Osteocyte (in vitro differentiated cells): ENCODE measurements at places on chromosomes 3 and 15. TPM values are rescaled to one million over a fixed set of nuclear protein-coding genes. Genes with fewer than 3 reads are reported as not detected.

The CD96 gene
- not detected in 2 replicates for total RNA-seq

The TSC22D2 gene
- total RNA-seq = 51.3 and 51.5 TPM in 2 replicates

The GPR149 gene
- total RNA-seq = not detected in 2 replicates

GRCh38 chr15:57314221-57314620 lies 62.1 kb upstream of the CGNL1 start:
- DNase-seq = no peak
- H3K27me3 ChIP-seq = no peaks in the 10 kb centered on the region
- no peak overlapping the region for H3K4me3 ChIP-seq
- no peaks in the 10 kb centered on the region for H3K36me3 ChIP-seq
- no peak overlapping the region for H3K27ac ChIP-seq
- H3K4me1 ChIP-seq = no peaks in the 10 kb centered on the region

GRCh38 chr15:34755419-34755773 lies 598 bp upstream of the GJD2 start:
- no peak overlapping the region for H3K27ac ChIP-seq
- peaks cover 79% of the 10 kb centered on the region for H3K27me3 ChIP-seq
- peak overlapping the region; percentile 40 for H3K4me3 ChIP-seq
- peaks cover 6% of the 10 kb centered on the region for H3K4me1 ChIP-seq

The ENTPD3 gene
- not detected in 2 replicates for total RNA-seq

The DOCK3 gene
- total RNA-seq = 0.24 and 0.34 TPM in 2 replicates

DNA sequence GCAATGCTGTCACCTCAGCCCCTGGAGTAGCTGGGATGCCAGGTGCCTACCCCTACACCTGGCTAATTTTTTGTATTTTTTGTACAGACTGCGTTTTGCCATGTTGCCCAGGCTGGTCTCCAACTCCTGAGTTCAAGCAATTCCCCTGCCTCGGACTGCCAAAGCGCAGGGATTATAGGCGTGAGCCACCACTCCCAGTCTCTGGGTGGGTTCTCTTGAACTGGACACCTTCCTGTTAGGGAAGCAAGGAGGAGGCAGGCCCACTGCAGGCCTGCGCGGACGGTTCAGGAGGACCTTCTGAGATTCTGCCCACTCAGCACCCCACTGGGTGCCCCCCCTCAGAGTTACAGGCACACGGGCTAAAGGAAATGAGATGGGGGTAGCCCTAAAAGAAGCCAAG lies 73.8 kb upstream of the HERC1 start:
- H3K27ac ChIP-seq = no peak overlapping the region
- H3K4me3 ChIP-seq = no peak overlapping the region
- DNase-seq = no peak
- no peaks in the 10 kb centered on the region for H3K36me3 ChIP-seq
- H3K27me3 ChIP-seq = no peaks in the 10 kb centered on the region

The CELF6 gene
- 0.65 and 0.86 TPM in 2 replicates for total RNA-seq

DNA sequence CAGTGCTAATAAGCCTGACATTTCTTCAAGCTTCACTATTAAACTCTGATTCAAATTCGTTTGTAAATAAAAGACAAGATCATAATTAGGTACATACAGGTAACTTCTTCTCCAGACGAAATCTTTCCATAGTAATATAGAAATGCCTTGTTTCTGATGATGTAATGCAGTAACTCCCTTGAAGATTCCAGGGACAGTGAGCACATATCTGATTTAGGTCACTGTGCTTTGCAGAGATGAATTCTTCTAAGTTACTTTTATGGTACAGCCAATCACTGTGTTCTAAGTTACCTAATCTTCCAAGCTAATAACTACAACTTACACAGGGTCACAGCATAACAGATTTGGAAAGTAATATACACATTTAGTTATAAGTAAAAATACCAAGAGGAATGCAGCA lies 27.6 kb downstream of the SLC4A7 start:
- H3K27me3 ChIP-seq = no peaks in the 10 kb centered on the region
- no peak for DNase-seq
- H3K27ac ChIP-seq = peak overlapping the region; percentile 50
- no peak overlapping the region for H3K4me3 ChIP-seq
- peaks cover 18% of the 10 kb centered on the region for H3K36me3 ChIP-seq

The NAA80 gene
- 14.3 and 16.2 TPM in 2 replicates for total RNA-seq

The APBA2 gene
- 23.5 and 24.7 TPM in 2 replicates for total RNA-seq

DNA sequence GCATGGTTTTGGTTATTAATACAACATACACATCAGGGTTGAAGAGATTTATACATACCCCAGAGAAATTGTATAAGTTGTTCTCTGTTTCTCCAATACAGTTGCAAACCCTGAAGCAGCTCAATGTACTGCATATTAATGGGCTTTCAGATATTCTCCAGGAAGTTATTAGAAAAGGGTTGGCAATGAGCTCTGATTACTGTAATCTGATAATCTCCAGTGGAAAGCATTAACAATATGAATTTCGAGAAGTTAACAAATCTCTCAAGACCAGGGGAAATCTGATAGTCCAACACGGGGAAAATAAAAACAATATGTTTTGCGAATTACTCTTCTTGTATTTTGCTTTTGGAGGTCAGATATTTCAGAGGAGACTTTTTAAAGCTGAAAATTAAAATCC lies 950.1 kb downstream of the TBL1XR1 start:
- peaks cover 9% of the 10 kb centered on the region for H3K27me3 ChIP-seq
- H3K36me3 ChIP-seq = no peaks in the 10 kb centered on the region
- no peaks in the 10 kb centered on the region for H3K4me1 ChIP-seq
- no peak for DNase-seq
- H3K4me3 ChIP-seq = no peak overlapping the region

The CDC25A gene
- total RNA-seq = 3.5 and 3.8 TPM in 2 replicates

The WDR93 gene
- 0.19 TPM in 1 of 2 replicates, not detected in the other for total RNA-seq

DNA sequence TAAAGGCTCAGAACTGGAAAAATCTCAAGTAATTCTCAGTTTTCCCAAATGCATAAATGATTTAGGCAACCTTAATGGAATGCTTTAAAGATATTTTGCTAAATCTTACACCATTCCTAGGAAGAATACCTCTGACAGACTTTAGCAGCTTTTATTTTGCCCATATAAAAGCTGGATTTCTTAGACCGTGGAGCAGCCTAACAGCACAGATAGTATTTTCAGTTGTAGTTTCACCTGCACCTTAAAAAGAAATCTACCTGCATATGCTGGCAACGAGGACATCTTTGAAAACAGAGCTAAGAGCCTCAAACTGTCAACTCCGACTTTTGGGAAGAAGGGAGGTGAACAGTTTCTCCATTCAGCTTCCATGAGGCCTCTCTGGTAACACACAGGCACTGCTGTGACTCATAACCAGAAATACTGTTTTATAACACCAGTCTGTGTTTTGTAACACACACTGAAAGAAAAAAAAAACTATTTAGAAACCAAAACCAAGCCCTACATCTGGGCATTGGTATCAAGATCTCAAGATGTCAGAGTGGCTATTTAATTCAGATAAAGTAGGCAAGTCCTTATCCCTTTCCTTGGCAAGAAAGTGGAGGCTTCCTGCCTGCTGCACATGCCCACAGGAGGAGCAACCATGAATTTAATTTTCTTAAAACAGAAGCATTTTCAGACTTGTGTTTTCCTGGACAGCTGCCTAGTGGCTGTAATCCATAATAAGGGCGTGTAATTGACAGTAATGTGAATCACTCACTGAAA lies 181.5 kb upstream of the ICE2 start:
- DNase-seq = no peak
- H3K4me1 ChIP-seq = peaks cover 10% of the 10 kb centered on the region
- H3K36me3 ChIP-seq = no peaks in the 10 kb centered on the region
- no peaks in the 10 kb centered on the region for H3K27me3 ChIP-seq
- H3K27ac ChIP-seq = peak overlapping the region; percentile 63
- no peak overlapping the region for H3K4me3 ChIP-seq

The XIRP1 gene
- not detected in 2 replicates for total RNA-seq

The ZNF654 gene
- 10.7 and 13.4 TPM in 2 replicates for total RNA-seq

The RETNLB gene
- total RNA-seq = not detected in 2 replicates

DNA sequence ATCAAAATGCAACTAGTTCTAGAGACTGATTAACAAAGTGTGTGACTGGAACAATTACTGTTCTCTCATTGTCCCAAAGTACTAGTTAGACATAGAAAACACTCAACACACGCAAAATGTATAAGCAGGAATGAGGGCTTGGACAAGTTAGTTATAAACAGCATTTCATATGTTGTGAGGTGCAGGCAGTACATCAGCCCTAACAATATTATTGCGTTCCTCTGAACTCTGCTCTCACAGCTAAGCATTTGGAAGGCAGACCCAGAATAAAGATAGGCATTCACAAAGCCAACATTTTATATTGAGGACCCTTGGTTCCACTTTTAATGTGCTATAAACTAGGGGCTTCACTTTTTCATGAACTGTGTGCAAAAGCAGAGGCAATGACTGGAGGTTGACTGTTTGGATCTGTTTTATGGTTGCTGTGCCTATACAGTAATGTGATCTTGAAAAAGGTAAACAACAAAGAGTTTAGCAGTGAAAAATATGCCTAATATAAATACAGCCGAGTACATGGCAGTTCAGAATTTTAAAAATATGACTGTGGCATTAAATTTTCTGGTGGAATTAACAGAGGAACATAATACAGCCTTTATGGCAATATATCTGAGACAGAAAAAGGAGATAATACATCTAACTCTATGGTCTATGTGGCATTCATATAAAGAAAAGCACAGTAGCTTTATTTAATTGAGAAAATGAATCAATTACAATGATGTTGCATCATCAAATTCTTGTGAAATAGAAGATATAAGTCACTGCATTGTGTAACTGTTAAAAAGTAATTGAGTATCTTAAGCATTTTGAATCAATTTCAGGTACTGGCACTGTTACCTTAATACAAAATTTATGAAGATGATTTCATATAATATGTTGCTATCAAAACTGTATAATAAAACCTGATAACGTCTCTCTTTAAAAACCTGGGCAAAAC lies 80.0 kb upstream of the SKOR1 start:
- no peak overlapping the region for H3K4me3 ChIP-seq
- no peaks in the 10 kb centered on the region for H3K27me3 ChIP-seq
- DNase-seq = no peak
- peaks cover 8% of the 10 kb centered on the region for H3K36me3 ChIP-seq

The CRABP1 gene
- 3.6 and 5.2 TPM in 2 replicates for total RNA-seq

DNA sequence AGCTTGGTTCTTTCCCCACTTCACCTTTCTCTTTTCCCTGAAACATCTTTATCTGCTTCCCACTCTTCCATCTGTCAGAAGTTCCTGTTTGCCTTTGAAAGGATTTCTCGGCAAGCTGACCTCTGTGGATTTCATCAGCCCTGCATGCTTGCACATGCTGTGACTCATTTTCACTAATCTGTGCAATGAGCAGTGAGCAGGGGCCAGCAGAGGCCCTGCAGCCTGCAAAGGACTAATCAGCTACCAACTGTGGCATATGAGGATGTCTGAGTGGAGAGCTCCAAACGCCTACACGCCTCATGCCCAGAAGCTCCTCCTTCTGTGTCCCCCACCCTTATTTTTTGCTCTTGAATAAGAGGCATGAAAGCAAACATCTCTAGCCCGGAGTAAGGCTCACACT lies 333.0 kb upstream of the SEMA6D start:
- DNase-seq = no peak
- H3K27ac ChIP-seq = no peak overlapping the region
- no peak overlapping the region for H3K4me3 ChIP-seq
- H3K36me3 ChIP-seq = no peaks in the 10 kb centered on the region
- no peaks in the 10 kb centered on the region for H3K27me3 ChIP-seq
- peaks cover 4% of the 10 kb centered on the region for H3K4me1 ChIP-seq

The FES gene
- total RNA-seq = 2.2 and 2.5 TPM in 2 replicates

The GRIP2 gene
- total RNA-seq = 0.18 and 0.35 TPM in 2 replicates

The SHC4 gene
- 4.2 and 4.6 TPM in 2 replicates for total RNA-seq

- no peaks in the 10 kb centered on the region for H3K27me3 ChIP-seq
- peaks cover 67% of the 10 kb centered on the region for H3K36me3 ChIP-seq
- no peak for DNase-seq
- no peak overlapping the region for H3K4me3 ChIP-seq
- H3K4me1 ChIP-seq = no peaks in the 10 kb centered on the region
Observed at GRCh38 chr15:42184296-42184695, 23.8 kb downstream of the VPS39 start.

GRCh38 chr3:121508389-121508788 lies 37.4 kb downstream of the POLQ start:
- H3K27ac ChIP-seq = no peak overlapping the region
- no peak overlapping the region for H3K4me3 ChIP-seq
- H3K36me3 ChIP-seq = no peaks in the 10 kb centered on the region

GRCh38 chr3:112561484-112561733 lies 353 bp downstream of the ATG3 start:
- DNase-seq = no peak
- H3K4me3 ChIP-seq = peak overlapping the region; percentile 94
- no peaks in the 10 kb centered on the region for H3K27me3 ChIP-seq
- H3K36me3 ChIP-seq = peaks cover 19% of the 10 kb centered on the region
- H3K4me1 ChIP-seq = peaks cover 29% of the 10 kb centered on the region

GRCh38 chr3:169513672-169514071 lies 149.8 kb downstream of the MECOM start:
- peaks cover 8% of the 10 kb centered on the region for H3K4me1 ChIP-seq
- H3K4me3 ChIP-seq = no peak overlapping the region
- no peak for DNase-seq
- no peak overlapping the region for H3K27ac ChIP-seq
- H3K36me3 ChIP-seq = no peaks in the 10 kb centered on the region
- H3K27me3 ChIP-seq = no peaks in the 10 kb centered on the region

GRCh38 chr3:172685331-172686214 lies 25.3 kb downstream of the NCEH1 start:
- no peak for DNase-seq
- H3K36me3 ChIP-seq = no peaks in the 10 kb centered on the region
- peaks cover 7% of the 10 kb centered on the region for H3K4me1 ChIP-seq
- H3K27ac ChIP-seq = no peak overlapping the region
- H3K4me3 ChIP-seq = no peak overlapping the region
- no peaks in the 10 kb centered on the region for H3K27me3 ChIP-seq

DNA sequence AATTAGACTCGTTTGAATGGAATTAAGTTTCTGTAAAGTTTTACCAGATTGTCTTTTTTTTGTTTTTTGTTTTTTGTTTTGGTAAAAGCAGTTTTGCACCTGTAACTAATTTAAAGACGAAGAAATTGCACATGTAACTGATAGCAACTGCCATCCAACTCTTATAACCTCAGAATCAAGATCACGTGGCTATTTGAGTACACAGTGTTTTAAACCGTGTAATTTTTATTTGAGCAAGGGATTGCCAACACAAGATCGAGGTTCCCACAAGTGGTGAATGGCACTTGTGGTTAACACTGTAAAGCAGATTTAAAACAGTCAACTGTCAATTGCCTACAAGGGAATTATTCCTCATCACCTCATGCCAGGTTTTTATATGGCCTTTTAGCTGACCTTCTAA lies 67.3 kb downstream of the PPARG start:
- H3K4me3 ChIP-seq = no peak overlapping the region
- H3K27ac ChIP-seq = no peak overlapping the region

DNA sequence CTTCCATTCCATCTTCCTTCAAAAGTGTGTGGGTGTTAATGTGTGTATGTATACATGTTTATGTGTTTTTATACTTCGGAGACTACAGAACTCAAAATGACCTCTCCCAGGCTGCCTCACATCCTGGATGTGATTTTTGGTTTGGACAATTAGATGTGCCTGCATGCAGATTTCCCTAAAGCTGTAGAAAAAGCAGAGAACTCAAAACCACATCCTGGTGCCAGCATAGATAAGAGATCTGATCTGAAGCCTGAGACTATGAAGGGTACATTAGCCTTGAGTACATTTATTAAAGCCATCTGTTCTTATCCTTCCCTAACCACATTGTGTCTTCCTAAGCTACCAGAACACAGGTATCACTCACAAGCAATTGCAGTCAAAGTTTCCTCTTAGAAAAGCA lies 319.4 kb upstream of the RASGRP1 start:
- H3K27ac ChIP-seq = peak overlapping the region; percentile 0
- no peaks in the 10 kb centered on the region for H3K27me3 ChIP-seq
- no peaks in the 10 kb centered on the region for H3K36me3 ChIP-seq
- no peak for DNase-seq
- no peak overlapping the region for H3K4me3 ChIP-seq

GRCh38 chr3:81938681-81939080 lies 177.2 kb upstream of the GBE1 start:
- DNase-seq = no peak
- H3K4me3 ChIP-seq = no peak overlapping the region
- H3K27me3 ChIP-seq = peaks cover 3% of the 10 kb centered on the region
- peaks cover 2% of the 10 kb centered on the region for H3K36me3 ChIP-seq
